ENCODE measurements at places on chromosomes 4 and X. TPM values are rescaled to one million over a fixed set of nuclear protein-coding genes. Genes with fewer than 3 reads are reported as not detected.

DNA sequence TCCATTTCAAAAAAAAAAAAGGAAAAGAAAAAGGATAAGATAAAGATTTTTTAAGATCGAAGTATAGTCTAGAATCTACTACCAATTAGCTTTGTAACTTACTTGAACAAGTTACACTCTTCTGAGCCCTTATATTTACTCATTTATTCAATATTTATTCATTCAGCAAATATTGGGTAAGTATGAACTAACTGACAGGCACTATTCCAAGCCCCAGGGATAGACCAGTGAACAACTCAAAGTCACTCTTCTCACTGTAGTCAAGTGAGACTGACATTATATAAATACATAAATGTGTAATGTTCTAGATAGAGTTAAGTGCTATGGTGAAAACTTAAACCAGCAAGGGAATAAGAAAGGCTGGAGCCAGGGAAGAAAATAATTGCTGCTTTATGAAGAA, 131.6 kb downstream of the ARHGAP24 start:
- DNase-seq, result no peak

DNA sequence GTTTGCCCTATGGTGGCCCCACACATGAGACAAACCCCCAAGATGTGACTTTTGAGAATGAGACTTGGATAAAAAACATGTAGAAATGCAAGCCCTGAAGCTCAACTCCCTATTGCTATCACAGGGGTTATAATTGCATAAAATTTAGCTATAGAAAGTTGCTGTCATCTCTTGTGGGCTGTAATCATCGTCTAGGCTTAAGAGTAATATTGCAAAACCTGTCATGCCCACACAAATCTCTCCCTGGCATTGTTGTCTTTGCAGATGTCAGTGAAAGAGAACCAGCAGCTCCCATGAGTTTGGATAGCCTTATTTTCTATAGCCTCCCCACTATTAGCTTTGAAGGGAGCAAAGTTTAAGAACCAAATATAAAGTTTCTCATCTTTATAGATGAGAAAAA, 14.6 kb downstream of the ALB start:
- DNase-seq, result no peak

DNA sequence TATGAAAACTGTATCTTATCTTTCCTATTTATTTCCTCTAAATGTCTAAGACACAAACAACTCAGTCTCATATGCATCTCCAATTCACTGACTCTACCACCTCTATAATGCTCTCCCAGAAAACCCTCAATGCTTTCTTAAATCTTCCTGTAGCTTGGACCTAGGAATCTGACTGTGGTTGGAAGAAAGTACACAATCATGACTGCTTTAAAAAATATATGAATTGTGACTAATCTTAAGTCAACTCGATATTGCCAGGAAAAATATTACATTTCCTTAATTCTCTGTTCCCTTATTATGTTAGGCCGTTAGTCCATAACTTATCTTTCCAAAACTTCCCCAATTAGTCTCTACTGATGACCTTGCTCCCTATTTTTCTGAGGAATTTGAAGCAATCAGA, 87.0 kb downstream of the SPCS3 start:
- DNase-seq, result no peak

DNA sequence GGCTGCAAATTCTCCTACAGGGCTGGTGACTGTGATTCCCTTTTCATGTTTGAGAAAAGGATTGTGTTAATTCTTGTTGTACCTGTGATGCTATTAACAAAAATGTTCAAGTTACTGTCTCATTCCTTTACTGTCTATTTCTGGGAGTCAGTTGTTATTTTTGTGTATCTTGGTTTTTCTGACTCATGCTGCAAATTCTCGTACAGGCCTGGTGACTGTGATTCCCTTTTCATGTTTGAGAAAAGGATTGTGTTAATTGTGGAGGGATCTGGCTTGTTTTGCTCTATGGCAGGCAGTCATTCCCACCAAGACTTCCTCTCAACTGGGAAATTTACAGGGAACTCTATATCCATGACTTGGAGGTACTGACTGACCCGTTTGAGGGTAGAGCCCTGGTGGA, 693.4 kb upstream of the INTU start:
- no peak for DNase-seq

DNA sequence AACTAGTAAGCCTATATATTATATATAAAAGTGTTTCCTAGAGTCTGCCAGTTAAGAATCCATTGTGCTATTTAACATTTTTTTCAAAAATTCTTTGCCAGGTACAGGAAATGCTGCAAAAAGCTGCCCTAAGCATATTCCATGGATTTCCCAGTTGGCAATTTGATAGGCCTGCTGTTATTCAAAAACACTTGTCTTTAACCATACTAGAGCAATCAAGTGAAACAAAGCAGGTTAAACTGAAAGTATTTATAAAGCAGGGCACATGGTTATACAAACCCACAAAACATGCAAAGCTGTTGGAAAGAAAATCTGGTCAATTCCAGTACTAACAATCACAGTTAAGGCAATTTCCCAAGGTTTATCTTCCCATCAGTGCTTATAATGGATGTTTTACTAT, 159.9 kb downstream of the UNC5C start:
- no peak for DNase-seq

DNA sequence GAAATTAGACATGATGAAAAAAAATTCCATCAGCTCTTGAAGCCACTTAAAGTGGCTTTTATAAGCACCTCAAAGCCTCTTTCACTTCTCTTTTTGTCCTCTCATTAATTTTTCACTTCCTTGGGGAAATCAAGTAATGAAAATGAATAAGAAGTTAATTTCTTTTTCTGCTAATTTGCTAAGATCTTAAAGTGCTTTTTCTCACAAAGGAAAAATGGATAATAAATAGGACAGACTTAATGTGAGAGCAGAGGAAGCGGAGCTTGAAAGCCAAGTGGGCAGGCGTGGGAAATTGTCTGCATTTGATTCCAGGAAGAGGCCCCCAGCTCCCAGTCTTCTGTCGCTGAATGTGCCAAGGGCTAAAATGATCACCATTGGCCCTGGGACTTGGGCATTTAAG, 28.6 kb downstream of the CDS1 start:
- DNase-seq, result no peak

DNA sequence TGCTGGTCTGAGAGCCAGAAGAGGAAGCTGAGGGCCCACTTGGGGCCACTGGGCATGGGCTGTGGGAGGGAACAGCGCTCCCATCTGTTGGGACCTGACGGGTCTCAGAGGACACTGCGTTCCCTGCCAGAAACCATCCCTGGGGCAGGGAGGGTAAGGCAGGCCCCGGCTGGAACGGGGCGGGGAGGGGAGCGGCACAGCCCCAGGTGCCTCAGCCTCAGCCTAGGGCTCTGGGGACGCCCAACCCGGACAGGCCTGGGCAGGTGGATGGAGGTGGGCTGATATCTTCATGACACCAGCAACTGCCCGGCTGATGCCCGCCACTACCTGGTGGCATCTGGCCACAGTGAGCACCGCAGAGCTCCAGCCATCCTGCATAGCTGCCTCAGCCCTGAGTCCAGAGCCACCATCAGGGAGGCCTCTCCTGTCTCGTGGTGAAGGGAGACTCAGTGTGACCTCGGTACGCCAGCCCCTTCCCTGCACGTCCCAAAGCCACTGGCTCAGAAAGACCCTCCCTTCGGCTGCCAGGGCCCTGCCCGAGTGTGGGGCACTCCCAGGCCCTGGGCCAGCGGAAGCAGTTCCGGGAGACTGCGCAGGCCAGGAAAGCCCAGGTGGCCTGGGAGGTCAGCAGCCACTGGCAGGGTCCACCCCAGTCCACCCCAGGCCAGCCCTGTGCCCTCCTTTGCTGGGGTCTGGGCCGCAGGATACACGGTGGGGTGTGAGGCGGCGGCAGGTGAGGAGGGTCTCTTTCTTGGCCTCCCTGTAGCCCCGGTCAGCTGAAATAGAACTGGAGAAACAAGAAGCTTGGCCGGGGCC, 34.6 kb upstream of the FGFR3 start:
- DNase-seq, result no peak

DNA sequence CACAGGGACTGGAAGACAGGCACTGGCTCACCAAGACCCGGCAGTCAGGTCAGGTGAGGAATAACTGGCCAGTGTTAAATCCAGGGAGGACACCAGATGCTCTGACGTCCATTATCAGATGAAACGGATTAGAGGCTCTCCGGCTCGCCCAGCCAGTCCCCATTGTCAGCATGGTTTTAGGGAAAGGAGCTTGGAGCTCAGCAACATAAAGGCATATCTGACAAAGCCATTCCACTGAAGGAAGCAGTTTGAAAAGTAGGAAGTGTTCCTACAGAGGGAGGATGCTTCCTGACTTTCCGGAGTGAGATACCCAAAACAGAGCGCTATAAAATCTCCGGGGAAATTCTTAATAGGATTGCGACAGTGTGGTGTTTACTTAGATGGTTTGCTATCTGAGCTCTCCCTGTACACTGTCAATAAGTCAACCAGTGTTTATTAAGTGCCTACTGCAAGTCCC, 14.8 kb downstream of the NDNF start:
- DNase-seq, result no peak

GRCh38 chr4:139858436-139859205, 193.0 kb downstream of the MGST2 start:
- DNase-seq, result no peak

DNA sequence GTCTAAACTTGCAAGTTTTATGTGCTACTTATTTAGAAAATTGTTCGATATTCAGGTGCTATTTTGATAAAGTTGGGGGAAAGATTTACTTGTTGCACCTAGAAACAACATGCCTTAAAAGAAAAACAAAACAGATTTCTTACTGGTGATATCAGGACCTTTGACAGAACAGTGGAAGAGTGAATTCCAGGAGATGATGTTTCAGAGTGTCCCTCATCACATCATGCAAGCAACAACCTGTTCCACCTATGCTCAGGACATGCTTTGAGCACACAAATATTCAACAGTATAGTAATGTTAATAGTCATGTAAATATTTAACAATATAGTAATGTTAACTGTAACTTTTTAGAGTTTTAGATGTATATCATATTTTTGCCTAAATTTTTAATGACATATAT, 23.9 kb upstream of the RNF128 start:
- DNase-seq, result no peak

DNA sequence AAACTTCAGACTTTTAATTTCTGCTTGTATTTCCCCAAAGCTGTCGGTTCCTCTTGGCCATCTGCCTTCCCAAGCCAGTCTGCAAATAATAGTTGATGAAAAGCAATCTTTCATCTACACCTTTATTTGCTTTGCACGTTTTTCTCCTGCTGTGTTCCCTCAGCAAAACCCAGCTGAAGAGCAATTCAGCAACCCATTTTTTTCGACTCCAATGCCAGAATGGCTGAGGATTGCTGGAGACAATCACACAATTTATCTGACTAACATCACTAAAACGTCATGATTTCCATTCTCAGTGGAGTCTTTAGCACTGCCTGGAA, 94.3 kb downstream of the GPRIN3 start:
- no peak for DNase-seq

GRCh38 chrX:103793545-103793940, 16.9 kb downstream of the PLP1 start:
- DNase-seq, result no peak

DNA sequence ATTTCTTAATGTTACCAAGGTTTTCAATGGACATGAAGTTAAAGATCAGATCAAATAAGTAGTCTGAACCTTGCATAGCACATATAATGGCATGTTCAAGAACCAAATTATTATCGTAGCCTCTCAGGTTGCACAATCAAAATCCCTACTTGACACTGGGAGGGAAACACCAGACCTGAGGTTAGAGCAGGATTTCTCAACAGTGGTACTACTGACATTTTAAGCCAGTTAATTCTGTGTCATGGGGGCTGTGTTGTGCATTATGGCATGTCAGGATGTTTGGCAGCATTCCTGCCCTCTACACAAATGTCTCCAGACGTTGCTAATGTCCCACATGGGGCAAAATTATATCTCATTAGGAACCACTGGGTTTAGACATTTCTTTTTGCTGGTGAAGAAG, 20.8 kb downstream of the RLIM start:
- no peak for DNase-seq

- no peak for DNase-seq
These were observed 156.1 kb downstream of the AFAP1 start for GRCh38 chr4:7783541-7783940.

- no peak for DNase-seq
These were observed 1468.0 kb downstream of the C4orf33 start for GRCh38 chr4:130563889-130564418.

DNA sequence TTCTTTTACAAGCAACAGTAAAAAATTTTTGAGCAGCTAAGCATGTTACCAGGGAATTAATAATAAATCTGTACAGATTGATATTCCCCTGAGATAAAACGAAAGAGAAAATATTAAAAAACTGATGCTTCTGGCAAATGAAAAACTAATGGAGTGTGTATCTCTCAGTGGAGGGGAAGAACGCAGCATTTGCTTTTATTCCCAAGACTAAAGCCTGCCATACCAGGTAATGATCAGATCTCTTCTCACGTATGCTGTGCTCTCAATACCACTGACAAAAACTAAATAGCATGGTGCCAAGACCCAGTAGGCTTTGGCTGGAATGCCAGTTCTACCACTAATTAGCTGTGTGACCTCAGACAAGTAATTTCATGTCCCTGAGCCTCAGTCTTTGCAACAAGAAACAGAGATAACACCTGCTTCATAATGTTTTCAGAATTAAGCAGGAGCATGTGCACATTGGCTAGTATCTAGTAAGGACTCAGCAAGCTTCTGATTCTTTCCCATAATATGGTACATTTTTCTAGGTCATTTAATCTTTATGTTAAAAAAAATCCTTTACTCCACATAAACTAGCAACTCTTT, 179.6 kb downstream of the CENPC start:
- no peak for DNase-seq

- no peak for DNase-seq
These were observed 35.7 kb upstream of the FMR1 start for GRCh38 chrX:147875866-147876596.

- no peak for DNase-seq
These were observed 53.1 kb downstream of the TEC start for GRCh38 chr4:48216563-48216962.

- peak; percentile 70 for DNase-seq
These were observed 7.2 kb downstream of the TBC1D14 start for GRCh38 chr4:6916587-6917460.

DNA sequence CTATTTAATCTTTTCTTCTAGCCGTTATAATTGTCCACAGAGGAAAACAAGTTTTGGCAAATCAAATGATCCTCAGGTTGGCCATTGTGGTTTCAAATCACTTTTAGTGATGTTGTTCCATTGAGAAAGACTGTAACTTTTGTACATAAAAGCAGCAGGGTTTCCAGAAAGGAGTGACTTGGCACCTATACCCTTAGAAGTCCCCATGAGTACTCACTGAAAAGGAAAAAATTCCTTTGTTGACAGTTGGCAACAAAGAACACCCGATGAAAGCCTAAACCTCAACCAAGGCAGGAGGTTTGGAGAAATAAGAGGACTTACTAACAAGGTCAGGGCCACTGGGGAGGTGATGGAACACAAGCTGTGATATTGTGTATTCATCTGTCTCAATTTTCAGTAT, 474.4 kb downstream of the RAPGEF2 start:
- no peak for DNase-seq

Gene ANKRD37
- 8.0 TPM for total RNA-seq

Gene RAB39B
- total RNA-seq, result not detected

Gene TMEM35A
- not detected for total RNA-seq

Gene PDLIM3
- total RNA-seq, result 13.9 TPM

Gene BST1
- 8.4 TPM for total RNA-seq

Gene PLXNB3
- 21.3 TPM for total RNA-seq

Gene QRFPR
- not detected for total RNA-seq

Gene STATH
- not detected for total RNA-seq

Gene FAM47A
- not detected for total RNA-seq

All from suprapubic skin (tissue), 4 donors.